ENCODE measurements at places on chromosomes 1 and 21.

- no peak overlapping the region for H3K4me3 ChIP-seq
- peaks cover 16% of the 10 kb centered on the region for H3K4me1 ChIP-seq
- H3K27me3 ChIP-seq, result peaks cover 30% of the 10 kb centered on the region
- DNase-seq, result no peak
- H3K36me3 ChIP-seq, result peaks cover 1% of the 10 kb centered on the region
- H3K27ac ChIP-seq, result no peak overlapping the region
Observed at GRCh38 chr1:154448331-154448811, 43.2 kb downstream of the IL6R start.

DNA sequence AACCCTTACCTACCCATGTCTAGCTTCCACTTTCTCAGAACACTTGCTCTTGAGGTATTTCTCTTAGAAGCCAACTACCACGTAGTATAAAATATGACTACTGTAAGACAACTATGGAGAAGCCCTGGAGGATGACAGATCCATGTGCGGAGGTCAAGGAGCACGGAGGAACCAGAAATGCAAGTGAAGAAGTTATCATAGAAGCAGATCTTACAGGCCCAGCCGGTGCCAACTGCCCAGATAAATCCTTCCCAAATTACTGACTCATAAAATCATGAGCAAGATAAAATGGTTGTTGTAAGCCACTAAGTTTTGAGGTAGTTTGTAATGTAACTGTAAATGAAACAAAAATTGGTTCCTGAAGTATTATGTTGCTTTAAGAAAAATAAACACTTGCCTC is 12.6 kb downstream of the GTF2B start:
- no peaks in the 10 kb centered on the region for H3K27me3 ChIP-seq
- no peak overlapping the region for H3K27ac ChIP-seq
- H3K4me1 ChIP-seq, result peaks cover 22% of the 10 kb centered on the region
- DNase-seq, result no peak

DNA sequence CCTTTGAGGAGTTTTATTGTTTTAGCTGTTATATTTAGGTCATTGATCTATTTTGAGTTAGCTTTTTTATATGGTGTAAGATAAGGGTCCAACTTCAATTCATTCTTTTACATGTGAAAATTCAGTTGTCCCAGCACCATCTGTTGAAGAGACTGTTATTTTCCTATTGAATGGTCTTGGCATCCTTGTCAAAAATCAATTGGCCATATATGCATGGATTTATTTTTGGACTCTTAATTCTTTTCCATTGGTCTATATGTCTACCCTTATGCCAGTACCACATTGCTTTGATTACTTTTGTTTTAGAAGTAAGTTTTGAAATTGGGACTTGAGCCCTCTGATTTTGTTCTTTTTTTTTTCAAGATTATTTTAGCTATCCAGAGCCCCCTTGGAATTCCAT is 35.8 kb upstream of the HUNK start:
- no peak overlapping the region for H3K4me3 ChIP-seq
- DNase-seq, result no peak
- no peaks in the 10 kb centered on the region for H3K4me1 ChIP-seq
- H3K27me3 ChIP-seq, result peaks cover 13% of the 10 kb centered on the region

DNA sequence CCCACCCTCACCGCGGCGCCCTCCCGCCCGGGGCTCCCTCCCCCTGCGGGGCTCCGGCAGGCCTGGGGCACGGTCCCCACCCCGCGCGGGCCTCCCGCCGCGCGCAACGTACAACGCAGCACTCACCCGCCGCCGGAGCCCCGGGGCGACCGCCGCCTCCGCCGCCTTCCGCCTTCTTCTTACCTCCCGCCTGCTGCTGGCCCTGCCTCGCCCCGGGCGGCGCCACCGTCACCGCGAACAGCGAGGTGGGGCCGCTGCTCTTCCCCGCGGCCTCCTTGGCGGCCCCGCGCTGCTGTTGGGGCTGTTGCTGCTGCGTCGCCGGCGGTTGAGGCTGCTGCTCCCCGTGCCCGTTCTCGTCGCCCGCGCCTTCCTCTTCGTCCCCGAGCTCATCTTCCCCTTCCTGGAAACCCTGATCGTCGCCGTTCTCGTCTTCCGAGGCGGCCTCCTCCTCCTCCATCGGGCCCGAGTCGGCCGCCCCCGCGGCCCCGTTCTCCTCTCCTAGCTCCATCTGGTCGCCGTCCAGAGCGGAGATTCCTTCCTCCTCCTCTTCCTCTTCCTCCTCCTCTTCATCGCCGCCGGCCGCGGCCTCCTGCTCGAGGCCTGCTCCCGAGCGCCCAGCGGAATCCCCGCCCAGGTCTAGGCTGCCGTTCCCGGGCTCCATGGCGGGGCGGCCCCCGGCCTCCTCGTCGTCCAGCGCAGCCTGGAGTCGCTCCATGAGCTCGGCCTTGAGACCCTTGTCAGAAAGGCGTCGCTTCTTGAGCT is 671 bp downstream of the HNRNPU start:
- H3K4me1 ChIP-seq, result peaks cover 35% of the 10 kb centered on the region
- no peaks in the 10 kb centered on the region for H3K27me3 ChIP-seq
- peaks cover 35% of the 10 kb centered on the region for H3K36me3 ChIP-seq

DNA sequence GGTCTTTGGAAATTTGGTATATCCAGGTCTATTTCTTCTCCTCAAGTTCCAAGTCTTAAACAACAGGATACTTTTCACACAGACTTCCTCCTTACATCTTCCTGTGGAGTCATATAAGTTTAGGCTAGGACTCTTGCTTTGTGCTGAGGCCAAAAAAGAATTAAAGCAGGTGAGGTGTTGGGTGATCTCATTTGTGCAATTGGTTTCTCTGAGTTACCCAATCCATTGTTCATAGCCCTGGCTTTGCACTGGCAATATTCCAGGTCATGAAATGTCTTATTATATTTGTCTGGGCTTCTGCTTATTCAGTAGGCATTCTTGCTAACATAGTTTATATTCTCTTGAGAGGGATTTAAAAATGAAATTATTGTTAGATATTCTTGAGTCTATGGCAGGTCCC is 14.1 kb upstream of the KIAA0040 start:
- no peaks in the 10 kb centered on the region for H3K27me3 ChIP-seq
- H3K4me1 ChIP-seq, result peaks cover 32% of the 10 kb centered on the region
- no peak overlapping the region for H3K27ac ChIP-seq
- H3K4me3 ChIP-seq, result no peak overlapping the region
- peaks cover 3% of the 10 kb centered on the region for H3K36me3 ChIP-seq
